ENCODE measurements at places on chromosomes 5 and 9.

DNA sequence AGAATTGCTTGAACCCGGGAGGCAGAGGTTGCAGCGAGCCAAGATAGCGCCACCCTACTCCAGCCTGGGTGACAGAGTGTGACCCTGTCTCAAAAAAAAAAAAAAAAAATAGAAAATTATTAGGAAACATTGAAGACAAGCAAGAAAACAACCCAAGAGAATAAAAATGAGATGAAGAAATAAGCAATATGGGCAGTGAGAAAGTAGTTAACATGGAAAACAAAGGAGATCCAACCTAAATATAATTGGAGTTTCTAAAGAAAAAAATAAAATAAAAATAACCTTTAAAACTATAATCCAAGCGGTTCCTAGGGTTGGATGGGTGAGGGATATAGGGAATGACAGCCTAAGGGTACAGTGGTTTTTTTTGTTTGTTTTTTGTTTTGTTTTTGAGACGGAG lies 71.9 kb downstream of the FBXW11 start:
- DNase-seq, result no peak

DNA sequence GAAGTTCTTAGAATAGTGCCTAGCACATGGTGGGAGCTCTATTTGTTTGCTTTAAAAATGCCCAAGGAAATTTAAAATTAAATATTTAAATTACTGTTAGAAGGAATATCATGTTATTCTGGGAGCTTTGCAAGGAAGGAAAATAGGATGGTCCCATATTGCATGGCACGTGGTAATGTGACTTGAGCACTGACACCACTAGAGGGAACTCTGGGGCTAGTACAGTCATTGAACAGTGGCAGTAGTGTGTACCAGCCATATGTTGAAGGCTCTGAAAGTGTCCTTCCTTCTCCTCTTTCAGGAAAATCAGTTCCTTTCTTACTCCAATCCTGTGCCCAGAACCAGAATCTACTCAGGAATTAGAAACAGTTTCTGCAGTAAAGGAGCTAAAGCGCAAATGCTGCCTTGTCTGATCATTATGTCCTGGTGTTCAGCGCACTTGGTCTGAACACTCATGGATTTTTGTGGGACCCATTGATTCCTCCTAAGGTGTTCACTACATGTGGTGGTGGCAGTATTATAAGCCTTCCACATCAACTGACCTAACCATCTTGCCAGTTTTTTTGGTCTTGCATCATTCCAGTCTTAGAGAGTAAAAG lies 54.1 kb downstream of the GDA start:
- DNase-seq, result peak; percentile 34

- DNase-seq, result no peak
Measured at GRCh38 chr9:81717747-81718077, 28.4 kb upstream of the TLE1 start.

DNA sequence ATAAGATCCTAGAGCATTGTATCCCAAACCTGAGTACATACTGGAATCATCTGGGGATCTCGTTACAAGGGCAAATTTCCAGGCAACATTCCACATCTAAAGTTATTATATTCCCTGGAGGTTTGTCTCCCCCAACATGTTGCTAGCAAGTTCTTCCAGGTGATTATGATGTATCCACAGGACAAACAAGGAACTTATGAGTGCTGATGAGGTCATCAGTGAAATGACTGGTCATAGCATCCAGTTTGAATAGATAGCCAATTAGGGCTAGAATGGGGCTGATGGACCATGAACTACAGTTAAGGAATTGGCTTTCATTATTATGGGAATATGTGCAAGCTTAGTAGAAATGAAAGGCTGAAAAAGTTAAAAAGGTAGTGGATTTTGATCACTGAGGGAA lies 115.2 kb downstream of the CWC27 start:
- DNase-seq, result no peak

GRCh38 chr9:134408389-134408788 lies 82.1 kb downstream of the RXRA start:
- DNase-seq, result no peak

GRCh38 chr9:18606281-18606680 lies 132.3 kb downstream of the ADAMTSL1 start:
- DNase-seq, result no peak

All from mucosa of gallbladder (tissue), 1 donor.